ENCODE measurements at places on chromosomes 1 and 21. TPM values are rescaled to one million over a fixed set of nuclear protein-coding genes. Genes with fewer than 3 reads are reported as not detected.
A peak's percentile ranks its signal among the peaks of the same experiment; 100 is the strongest.

- no peak overlapping the region for H3K27ac ChIP-seq
- no peaks in the 10 kb centered on the region for H3K36me3 ChIP-seq
- no peak overlapping the region for H3K4me3 ChIP-seq
- no peak for DNase-seq
- H3K27me3 ChIP-seq: peaks cover 6% of the 10 kb centered on the region
- no peaks in the 10 kb centered on the region for H3K4me1 ChIP-seq
Measured at GRCh38 chr1:7940034-7940433, 605 bp downstream of the TNFRSF9 start.

The SPRR2F gene
- not detected for total RNA-seq

GRCh38 chr1:20449735-20450311 is 36.2 kb downstream of the CAMK2N1 start:
- H3K27me3 ChIP-seq: no peaks in the 10 kb centered on the region
- DNase-seq: peak; percentile 80
- no peak overlapping the region for H3K4me3 ChIP-seq
- no peaks in the 10 kb centered on the region for H3K4me1 ChIP-seq

GRCh38 chr1:201091256-201091655 is 21.0 kb downstream of the CACNA1S start:
- peaks cover 46% of the 10 kb centered on the region for H3K27me3 ChIP-seq
- no peak for DNase-seq
- H3K27ac ChIP-seq: no peak overlapping the region
- H3K4me1 ChIP-seq: no peaks in the 10 kb centered on the region
- no peaks in the 10 kb centered on the region for H3K36me3 ChIP-seq
- no peak overlapping the region for H3K4me3 ChIP-seq

The SPRR2E gene
- total RNA-seq: not detected

The PTGS2 gene
- 69.3 TPM for total RNA-seq

The MATN1 gene
- not detected for total RNA-seq

The VWA5B1 gene
- total RNA-seq: not detected

The FCRL5 gene
- total RNA-seq: not detected

- H3K4me1 ChIP-seq: no peaks in the 10 kb centered on the region
- H3K4me3 ChIP-seq: no peak overlapping the region
- no peaks in the 10 kb centered on the region for H3K36me3 ChIP-seq
- DNase-seq: peak; percentile 9
Measured at GRCh38 chr1:184810735-184811343, 56.2 kb upstream of the EDEM3 start.

GRCh38 chr1:175373786-175374623 is 181.4 kb upstream of the KIAA0040 start:
- H3K36me3 ChIP-seq: no peaks in the 10 kb centered on the region
- H3K27ac ChIP-seq: no peak overlapping the region
- no peaks in the 10 kb centered on the region for H3K4me1 ChIP-seq
- no peaks in the 10 kb centered on the region for H3K27me3 ChIP-seq
- H3K4me3 ChIP-seq: no peak overlapping the region

- no peak overlapping the region for H3K4me3 ChIP-seq
- peaks cover 24% of the 10 kb centered on the region for H3K4me1 ChIP-seq
- H3K27me3 ChIP-seq: no peaks in the 10 kb centered on the region
- H3K36me3 ChIP-seq: no peaks in the 10 kb centered on the region
- peak; percentile 29 for DNase-seq
Measured at GRCh38 chr1:209041927-209042326, 541.6 kb upstream of the CAMK1G start.

The PLEKHG5 gene
- 7.0 TPM for total RNA-seq

DNA sequence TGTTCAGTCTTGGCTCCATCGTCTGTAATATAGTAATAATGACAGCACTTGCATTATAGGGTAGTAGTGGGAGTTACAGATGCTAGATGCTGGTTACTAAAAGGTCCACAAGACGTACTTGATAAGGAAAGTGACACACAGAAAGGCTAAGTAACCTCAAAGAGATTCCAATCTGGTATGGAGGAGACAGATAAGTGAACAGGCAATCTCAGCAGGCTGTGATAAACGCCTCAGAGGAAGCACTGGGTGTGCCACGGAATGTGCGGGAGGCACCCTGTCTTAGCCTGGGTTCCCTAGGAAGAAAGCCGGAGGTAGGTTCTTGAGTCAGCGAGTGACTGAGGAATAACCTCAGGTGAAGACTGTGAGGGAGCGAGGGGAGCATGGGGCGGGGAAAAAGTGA is 4.6 kb upstream of the CTPS1 start:
- H3K36me3 ChIP-seq: no peaks in the 10 kb centered on the region
- H3K4me1 ChIP-seq: no peaks in the 10 kb centered on the region
- no peak for DNase-seq
- H3K4me3 ChIP-seq: no peak overlapping the region

The IL12RB2 gene
- total RNA-seq: not detected

Data from GM23248 (cell line).